Activated CD8-positive, alpha-beta T cell treated with anti-CD3 and anti-CD28 coated beads, Interleukin-2, amount 10 ng/mL, durations not matched to agents 7 days and 5 days (primary cell): ENCODE measurements at places on chromosomes 12 and 14.

- DNase-seq = no peak
Observed at GRCh38 chr12:106000382-106001104, 138.2 kb downstream of the NUAK1 start.

- no peak for DNase-seq
Observed at GRCh38 chr14:66066981-66067776, 419.0 kb upstream of the CCDC196 start.

DNA sequence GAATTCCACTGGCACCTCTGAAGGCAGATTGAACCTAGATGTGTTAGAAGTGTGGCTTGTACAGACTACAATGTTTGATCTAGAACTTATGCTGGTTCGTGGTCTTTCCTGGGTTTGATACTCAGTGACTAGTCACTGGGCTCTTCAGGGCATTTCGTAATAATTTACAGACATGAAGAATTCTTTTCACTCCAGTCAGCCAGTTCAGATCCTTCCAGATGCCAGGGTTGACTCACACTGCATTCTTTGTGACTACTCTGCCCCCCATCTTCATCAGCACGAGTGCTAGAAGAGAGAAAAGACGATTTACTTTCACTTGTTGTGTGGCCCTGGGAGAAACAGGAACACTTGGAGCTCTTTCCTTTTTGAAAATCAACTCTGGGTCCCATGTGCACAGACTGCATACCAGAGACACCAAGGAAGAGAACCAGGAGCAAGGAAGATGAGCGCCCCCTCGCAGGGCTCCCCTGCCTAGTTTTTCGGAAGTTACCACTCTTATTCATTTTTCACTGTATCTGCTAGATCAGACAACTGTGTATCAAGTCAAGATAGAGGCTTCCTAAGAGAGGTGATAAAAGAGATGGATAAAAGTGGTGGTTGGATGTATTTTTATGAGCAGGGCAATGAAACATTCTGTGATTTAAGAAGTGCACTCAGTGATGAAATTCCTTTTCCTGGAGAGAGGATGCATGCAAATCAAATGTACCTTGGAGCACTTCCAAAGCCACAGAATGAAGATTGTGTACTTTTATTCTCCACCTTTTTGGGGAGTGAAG is 33.5 kb upstream of the EVL start:
- DNase-seq = no peak

GRCh38 chr14:32578181-32578580 is 249.1 kb downstream of the AKAP6 start:
- no peak for DNase-seq

DNA sequence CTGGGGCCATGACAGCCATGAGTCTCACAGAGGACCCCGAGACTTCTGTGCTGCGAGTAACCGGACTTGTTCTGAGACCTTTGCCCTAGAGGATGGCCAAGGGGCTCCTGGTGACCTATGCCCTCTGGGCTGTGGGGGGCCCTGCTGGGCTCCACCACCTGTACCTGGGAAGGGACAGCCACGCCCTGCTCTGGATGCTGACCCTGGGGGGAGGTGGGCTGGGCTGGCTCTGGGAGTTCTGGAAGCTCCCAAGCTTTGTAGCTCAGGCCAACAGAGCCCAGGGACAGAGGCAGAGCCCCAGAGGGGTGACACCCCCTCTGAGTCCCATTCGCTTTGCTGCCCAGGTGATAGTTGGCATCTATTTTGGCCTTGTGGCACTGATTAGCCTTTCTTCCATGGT is 2.1 kb downstream of the DNAJC22 start:
- no peak for DNase-seq

DNA sequence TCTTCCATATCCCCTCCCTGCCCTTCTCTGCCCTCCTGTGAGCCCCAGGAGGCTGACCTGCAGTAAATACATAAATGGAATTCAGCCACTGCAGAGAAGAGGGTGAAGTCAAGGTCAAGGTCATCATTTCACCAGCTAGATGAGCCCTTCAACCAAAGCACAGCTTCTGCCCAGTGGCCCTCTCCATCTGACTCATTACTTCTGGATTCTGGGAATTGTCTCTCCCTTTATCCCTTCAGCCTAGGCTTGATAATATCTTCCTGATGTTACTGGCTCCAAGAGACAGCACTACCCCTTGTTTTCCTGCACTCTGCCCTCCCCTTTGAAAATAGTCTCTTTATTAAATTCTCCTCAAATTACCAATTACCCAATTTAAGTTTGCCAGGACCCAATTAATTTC is 64.5 kb downstream of the TTC9 start:
- no peak for DNase-seq

- DNase-seq = no peak
Observed at GRCh38 chr12:117096501-117097042, 2.6 kb downstream of the TESC start.

GRCh38 chr14:50776522-50776921 is 54.4 kb downstream of the NIN start:
- no peak for DNase-seq

DNA sequence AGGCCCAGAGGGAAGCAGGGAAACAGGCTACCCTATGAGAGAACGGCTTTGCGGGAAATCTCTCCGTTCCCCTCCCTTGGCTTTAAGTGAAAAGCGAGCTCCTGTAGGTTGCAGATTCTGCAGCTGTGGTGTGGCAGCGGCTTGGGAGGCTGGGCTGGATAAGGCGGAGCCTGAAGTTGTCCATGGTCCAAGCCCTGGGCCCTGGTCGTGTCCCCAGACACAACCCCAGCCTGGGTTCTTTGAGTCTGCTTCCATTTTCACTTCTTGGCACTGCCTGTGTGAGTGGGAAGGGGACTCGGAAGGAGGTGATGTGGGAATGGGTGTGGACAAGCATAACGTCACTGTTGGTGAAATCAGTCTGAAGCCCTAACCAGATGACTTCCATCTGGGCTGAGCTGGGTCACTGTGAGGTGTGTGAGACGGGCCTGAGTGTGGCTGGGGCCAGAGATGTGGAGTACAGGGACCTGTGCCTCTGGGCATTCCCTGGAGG is 43.0 kb upstream of the CTDSP2 start:
- no peak for DNase-seq

DNA sequence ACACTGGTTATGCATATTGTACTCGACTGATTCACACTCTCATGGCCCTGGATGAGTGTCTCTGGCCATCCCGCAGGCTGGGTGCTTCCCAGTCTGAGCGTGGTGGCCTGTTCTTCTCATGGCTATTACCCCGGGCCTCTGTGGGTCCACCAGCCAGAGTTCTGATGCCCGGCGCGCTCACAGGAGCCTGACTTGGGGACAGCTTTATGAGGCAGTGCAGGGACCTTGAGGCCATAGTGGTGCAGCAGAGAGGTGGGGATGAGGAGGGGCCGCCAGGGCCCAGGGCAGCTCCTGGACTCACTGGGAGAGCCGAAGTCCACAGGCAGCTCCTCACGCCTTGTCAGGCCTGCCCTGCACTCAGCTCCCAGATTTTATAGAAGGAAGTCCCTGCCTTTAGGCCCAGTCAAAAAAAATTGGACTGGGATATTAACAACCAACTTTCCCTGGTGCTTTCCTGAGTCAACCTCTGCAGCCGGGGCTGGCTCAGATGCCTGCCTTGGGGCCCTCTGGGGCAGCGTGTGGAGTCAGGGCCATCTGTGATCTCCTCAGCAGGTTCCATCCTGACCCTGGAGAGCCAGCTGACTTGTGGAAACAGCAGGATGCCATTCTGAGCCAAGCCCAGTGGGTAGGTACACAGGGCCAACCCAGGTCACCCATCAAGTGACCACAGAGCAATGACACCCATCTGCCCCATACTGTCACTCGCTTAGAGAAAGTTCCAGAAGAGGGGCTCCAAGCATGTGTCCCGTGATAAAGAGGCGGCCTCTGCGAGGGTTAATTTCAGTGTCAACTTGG is 89.4 kb upstream of the DIO3 start:
- no peak for DNase-seq

GRCh38 chr12:25266497-25266896 is 15.8 kb upstream of the KRAS start:
- no peak for DNase-seq

- DNase-seq = peak; percentile 72
Observed at GRCh38 chr14:100662879-100663760, 63.6 kb upstream of the DLK1 start.

DNA sequence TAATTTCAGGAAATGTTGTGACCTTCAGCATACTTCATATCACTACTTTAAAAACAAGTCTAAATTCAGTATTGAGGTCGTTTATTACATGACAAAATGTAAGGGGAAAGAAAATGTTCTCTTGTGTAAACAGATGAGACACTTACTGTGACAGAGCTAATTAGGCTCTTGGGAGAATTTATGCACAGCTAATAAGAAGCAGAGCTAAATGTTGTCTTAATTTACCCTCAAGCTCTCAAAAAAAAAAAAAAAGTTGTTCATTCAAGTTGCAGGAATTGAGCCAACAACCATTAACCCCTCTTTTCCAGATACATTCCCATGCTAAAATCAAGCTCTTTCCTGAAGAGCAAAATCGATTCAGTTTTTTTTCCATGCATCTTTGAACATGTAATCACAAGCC is 1419.4 kb downstream of the FSCB start:
- DNase-seq = no peak

- DNase-seq = peak; percentile 65
Observed at GRCh38 chr14:23294734-23295561, 7.7 kb downstream of the PPP1R3E start.

GRCh38 chr12:127767656-127768055 is 499.3 kb upstream of the TMEM132C start:
- DNase-seq = no peak

DNA sequence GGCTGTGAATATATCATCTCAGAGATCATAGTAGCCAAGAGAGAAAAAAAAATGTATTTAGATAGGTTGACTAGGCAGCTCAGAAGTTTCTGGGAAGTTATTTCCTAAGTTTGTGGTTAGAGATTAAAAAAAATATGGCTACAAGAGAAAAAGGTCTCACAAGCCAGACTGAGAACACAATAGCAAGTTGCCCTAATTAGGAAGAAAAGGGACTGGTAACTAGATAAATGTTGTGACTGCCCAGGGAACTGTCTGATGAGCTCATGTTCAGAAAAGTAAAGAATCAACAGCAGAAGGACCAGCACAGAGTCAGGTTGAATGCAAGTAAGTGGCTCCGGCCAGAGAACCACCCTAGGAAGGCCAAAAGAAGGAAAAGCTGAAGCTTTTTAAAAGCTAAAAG is 256.6 kb downstream of the PRKD1 start:
- DNase-seq = no peak

DNA sequence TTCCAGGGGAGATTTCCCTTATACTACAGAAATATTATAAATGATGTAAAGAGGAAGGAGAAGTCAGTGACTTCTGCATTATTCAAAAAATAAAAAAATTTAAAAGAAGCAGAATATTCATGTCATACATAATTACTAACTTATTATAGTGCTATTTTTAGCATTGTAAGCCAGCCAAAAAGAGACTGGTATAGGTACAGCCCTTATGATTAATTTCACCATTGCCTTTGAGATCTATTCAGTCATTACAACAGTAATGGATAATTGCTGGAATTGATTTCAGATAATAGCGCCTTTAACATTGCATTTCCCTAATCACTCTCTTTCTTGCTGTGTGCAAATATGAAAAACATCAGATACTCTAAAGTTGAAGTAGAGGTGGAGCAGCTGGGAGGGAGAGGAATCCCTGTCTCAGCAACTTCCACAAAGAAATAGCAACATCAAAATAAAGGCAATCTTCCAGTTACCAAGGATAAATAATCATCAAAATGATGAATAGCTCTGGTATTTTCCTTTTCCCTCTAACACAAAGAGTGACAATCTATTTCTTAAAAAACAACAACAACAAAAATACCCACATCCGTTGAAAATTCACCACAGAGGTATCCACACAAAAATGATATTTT is 71.8 kb upstream of the OVCH1 start:
- DNase-seq = no peak

GRCh38 chr14:61417883-61418455 is 96.6 kb downstream of the PRKCH start:
- DNase-seq = no peak

DNA sequence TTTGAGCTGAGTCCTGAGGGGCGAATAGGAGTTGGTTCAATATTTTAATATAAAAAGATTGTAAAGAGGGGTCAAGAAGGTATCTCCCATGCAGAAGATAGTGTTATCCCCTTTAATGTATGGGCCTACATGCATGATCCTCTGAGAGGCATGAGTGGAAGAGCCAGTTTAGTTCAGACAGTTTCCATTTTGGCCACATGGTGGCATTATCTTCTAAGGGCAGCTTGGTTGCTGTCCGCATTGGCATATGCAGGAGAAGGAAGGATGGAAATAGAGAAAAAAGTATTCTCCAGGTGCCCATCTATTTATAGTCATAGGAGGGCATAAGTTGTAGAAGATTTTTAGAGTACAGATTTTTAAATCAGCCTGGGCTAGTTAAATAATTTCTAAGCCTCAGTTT is 5.4 kb downstream of the SAMD4A start:
- peak; percentile 48 for DNase-seq

- no peak for DNase-seq
Observed at GRCh38 chr12:80219345-80219744, 120.0 kb downstream of the OTOGL start.

GRCh38 chr12:93813186-93813585 is 136.0 kb downstream of the CRADD start:
- DNase-seq = no peak

GRCh38 chr14:69432364-69432763 is 33.9 kb downstream of the SLC39A9 start:
- DNase-seq = no peak

GRCh38 chr14:56358275-56358674 is 221.3 kb upstream of the TMEM260 start:
- no peak for DNase-seq

DNA sequence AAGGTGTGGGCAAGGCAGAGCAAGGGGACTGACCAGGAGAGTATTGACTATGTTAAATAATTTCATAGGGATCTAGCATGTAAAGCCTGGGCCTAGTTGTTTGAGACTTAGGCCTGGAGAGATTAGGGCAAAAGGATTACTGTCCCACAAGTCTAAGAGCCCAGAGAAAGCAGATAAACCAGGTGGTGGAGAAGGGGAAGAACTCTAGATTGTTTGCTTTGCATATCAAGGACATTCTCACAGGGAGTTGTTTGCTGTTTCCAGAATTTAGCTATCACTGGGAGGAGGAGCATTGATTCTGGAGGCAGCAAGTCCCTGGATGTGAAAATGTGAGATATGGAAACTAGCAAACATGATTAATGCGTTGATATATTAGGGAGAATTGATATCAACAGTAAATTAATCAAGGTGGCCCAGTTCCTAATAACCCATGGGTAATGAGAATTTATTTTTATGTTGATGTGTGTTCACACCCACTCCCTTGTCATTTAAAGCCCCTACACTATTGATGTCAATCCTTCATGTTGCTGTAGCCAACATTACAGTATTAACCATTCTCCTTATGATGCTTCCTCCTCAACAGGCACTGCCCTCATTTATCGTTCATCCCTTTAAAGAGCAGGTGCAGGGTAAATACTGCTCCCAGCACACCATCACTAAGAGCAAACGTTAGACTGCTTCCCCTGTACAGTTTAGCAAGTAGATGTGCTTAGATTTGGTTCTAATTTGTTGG is 1666.7 kb upstream of the FLRT2 start:
- no peak for DNase-seq

- no peak for DNase-seq
Observed at GRCh38 chr12:8507596-8507995, 5.7 kb upstream of the CLEC4D start.

DNA sequence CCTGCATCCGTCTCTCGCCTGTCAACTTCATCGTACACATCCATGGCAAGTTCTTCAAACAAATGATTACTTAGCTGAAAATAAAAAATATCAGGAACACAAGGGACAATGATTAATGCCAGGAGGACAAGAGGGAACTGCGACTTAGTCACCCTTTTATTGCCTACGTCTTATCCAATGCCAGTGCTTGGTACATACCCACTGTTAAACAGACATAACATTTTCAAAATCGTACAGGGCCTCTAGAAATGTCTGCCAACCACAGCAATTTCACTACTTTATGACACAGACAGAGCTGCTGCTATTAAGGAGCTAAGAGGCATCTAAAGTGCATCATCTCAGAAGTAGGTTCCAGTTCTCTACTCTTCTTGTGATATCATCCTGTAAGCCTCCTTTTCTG is 34.6 kb downstream of the GIT2 start:
- DNase-seq = no peak
